Aorta (tissue), 5 donors: ENCODE measurements at places on chromosomes 5 and 9. TPM values are rescaled to one million over a fixed set of nuclear protein-coding genes. Genes with fewer than 3 reads are reported as not detected.
A peak's percentile ranks its signal among the peaks of the same experiment; 100 is the strongest.

Gene GLRA1
- not detected for total RNA-seq

- H3K4me3 ChIP-seq = no peak overlapping the region
- H3K4me1 ChIP-seq = no peaks in the 10 kb centered on the region
- peaks cover 1% of the 10 kb centered on the region for H3K27me3 ChIP-seq
Measured at GRCh38 chr9:71120501-71121247, 747 bp downstream of the TRPM3 start.

Gene TSSK1B
- 0.18 TPM for total RNA-seq

DNA sequence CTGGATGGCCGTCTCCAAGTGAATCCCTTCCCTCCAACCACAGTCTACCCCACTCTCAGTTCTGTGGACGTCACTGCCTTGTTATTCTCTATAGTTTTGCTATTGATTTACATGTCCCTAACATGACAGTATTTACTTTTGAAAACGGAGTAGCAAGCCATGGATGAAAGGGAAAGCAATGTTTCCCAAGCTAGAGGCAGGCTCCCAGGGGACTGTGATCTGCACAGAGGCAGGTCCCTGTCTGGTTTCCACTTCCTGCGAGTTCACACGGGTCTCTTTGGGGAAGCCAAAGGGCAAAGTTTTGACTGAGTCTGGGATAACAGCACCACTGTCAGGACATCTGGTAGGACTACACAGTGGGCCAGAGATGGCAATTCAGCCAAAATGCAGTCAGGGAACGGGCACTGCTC, 12.7 kb downstream of the C9orf153 start:
- H3K4me1 ChIP-seq = no peaks in the 10 kb centered on the region
- no peaks in the 10 kb centered on the region for H3K27me3 ChIP-seq
- DNase-seq = no peak
- H3K4me3 ChIP-seq = no peak overlapping the region

GRCh38 chr5:125465703-125466102, 719.3 kb upstream of the ZNF608 start:
- DNase-seq = no peak
- H3K4me1 ChIP-seq = no peaks in the 10 kb centered on the region
- H3K27ac ChIP-seq = no peak overlapping the region
- H3K36me3 ChIP-seq = no peaks in the 10 kb centered on the region
- H3K27me3 ChIP-seq = no peaks in the 10 kb centered on the region

- H3K4me3 ChIP-seq = no peak overlapping the region
- DNase-seq = no peak
- no peaks in the 10 kb centered on the region for H3K27me3 ChIP-seq
Measured at GRCh38 chr5:96714450-96714849, 52.3 kb downstream of the CAST start.

DNA sequence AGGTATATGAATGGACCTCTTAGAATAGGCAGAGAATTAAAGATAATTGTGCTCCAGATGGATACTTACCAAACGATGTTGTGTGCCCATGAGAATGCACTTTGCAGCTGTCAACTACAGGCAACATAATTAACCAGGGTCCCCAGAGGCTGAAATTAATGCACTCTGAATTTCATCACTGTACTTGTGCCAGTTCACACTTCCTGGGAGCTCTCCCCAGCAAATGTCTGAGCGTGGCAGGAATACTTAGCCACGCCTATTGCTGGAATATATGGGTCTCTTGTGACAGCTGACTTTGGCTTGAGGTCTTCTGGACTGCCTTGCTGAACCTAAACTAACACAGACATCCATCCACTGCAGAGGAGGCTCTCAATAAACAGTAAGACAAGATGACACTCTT, 11.9 kb upstream of the C1QTNF2 start:
- H3K36me3 ChIP-seq = no peaks in the 10 kb centered on the region
- no peak overlapping the region for H3K27ac ChIP-seq
- H3K4me3 ChIP-seq = no peak overlapping the region
- DNase-seq = no peak
- no peaks in the 10 kb centered on the region for H3K4me1 ChIP-seq
- H3K27me3 ChIP-seq = no peaks in the 10 kb centered on the region

GRCh38 chr5:53944981-53945380, 365.4 kb downstream of the ARL15 start:
- H3K27ac ChIP-seq = no peak overlapping the region
- no peaks in the 10 kb centered on the region for H3K4me1 ChIP-seq
- H3K4me3 ChIP-seq = no peak overlapping the region
- no peaks in the 10 kb centered on the region for H3K36me3 ChIP-seq
- DNase-seq = no peak

DNA sequence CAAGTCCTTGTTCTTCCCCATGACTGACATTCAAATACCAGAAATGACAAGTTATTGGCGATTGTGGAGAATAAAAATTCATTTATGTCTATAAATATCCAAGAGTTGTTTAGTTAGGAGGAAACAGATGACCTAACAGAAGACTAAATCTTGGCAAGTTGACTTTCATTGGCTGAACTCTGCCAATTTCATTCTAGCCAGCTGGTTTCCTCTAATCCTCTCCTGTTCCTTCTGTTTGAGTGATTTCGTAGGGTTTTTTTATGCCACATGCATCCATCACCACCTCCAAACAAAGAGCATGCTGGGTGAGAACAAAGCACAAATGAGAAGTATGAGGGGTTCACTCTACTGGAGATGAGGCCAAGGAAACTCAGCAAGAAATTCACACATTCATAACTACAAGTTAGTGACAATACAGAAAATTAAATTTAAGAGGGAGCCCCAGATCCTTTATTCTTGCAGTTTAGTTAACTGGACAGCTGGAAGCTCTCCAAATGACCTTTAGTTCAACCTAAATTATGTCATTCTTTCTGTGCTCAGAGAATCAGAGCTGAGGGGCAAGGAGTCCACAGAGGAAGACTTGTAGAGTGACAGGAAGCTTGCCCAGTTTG, 932.0 kb downstream of the TLE4 start:
- H3K27me3 ChIP-seq = no peaks in the 10 kb centered on the region
- no peak overlapping the region for H3K4me3 ChIP-seq
- H3K36me3 ChIP-seq = no peaks in the 10 kb centered on the region
- H3K27ac ChIP-seq = no peak overlapping the region
- no peaks in the 10 kb centered on the region for H3K4me1 ChIP-seq

Gene MAMDC4
- total RNA-seq = 2.4 TPM

GRCh38 chr5:133831491-133832224, 136.8 kb downstream of the C5orf15 start:
- no peaks in the 10 kb centered on the region for H3K36me3 ChIP-seq
- no peaks in the 10 kb centered on the region for H3K27me3 ChIP-seq
- no peak overlapping the region for H3K4me3 ChIP-seq
- H3K4me1 ChIP-seq = no peaks in the 10 kb centered on the region

- no peaks in the 10 kb centered on the region for H3K36me3 ChIP-seq
- H3K4me3 ChIP-seq = no peak overlapping the region
- no peak overlapping the region for H3K27ac ChIP-seq
Measured at GRCh38 chr5:107474361-107474715, 196.4 kb downstream of the EFNA5 start.

DNA sequence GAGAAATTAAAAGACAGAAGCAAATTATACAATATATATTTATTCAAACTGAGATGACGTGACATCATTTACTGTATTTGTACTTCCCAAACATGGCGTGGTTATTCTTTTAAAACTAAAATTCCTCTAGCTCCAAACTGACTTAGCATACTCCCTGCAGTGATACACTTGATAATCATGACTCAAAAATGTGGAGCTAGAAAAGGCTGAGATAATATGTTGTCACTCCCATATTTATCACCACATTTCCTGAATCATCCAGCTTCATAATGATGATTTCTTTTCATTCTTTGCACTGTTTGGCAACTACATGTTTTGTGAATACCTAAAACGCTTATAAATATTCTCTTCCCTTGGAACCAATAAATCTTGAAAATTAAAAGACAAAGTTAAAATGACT, 341.0 kb downstream of the EBF1 start:
- H3K27me3 ChIP-seq = no peaks in the 10 kb centered on the region
- no peak overlapping the region for H3K4me3 ChIP-seq
- no peak overlapping the region for H3K27ac ChIP-seq

DNA sequence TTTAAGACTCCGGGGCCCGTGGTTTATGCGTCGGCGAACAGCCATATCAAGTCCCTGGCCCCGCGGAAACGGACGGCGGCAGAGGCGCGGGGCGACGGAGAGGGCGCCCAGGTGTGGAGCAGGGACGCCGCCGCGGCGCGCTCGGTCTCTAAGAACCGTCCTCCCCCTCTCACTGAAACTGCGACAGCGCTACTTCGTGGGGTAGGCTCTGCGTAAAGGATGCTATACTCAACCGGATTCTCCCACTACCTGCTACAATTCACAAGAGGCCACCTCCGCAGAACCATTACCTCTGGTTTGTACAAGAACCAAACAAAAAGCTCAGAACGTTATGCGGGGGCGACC, 404 bp downstream of the MRNIP start:
- no peaks in the 10 kb centered on the region for H3K27me3 ChIP-seq
- peak overlapping the region; percentile 53 for H3K4me3 ChIP-seq
- no peaks in the 10 kb centered on the region for H3K4me1 ChIP-seq
- peaks cover 6% of the 10 kb centered on the region for H3K36me3 ChIP-seq
- no peak for DNase-seq

Gene ZDHHC12
- 11.2 TPM for total RNA-seq

GRCh38 chr9:8329561-8330283, 530.1 kb upstream of the DMAC1 start:
- no peaks in the 10 kb centered on the region for H3K27me3 ChIP-seq
- H3K4me3 ChIP-seq = no peak overlapping the region
- no peak overlapping the region for H3K27ac ChIP-seq
- H3K36me3 ChIP-seq = no peaks in the 10 kb centered on the region
- no peaks in the 10 kb centered on the region for H3K4me1 ChIP-seq

DNA sequence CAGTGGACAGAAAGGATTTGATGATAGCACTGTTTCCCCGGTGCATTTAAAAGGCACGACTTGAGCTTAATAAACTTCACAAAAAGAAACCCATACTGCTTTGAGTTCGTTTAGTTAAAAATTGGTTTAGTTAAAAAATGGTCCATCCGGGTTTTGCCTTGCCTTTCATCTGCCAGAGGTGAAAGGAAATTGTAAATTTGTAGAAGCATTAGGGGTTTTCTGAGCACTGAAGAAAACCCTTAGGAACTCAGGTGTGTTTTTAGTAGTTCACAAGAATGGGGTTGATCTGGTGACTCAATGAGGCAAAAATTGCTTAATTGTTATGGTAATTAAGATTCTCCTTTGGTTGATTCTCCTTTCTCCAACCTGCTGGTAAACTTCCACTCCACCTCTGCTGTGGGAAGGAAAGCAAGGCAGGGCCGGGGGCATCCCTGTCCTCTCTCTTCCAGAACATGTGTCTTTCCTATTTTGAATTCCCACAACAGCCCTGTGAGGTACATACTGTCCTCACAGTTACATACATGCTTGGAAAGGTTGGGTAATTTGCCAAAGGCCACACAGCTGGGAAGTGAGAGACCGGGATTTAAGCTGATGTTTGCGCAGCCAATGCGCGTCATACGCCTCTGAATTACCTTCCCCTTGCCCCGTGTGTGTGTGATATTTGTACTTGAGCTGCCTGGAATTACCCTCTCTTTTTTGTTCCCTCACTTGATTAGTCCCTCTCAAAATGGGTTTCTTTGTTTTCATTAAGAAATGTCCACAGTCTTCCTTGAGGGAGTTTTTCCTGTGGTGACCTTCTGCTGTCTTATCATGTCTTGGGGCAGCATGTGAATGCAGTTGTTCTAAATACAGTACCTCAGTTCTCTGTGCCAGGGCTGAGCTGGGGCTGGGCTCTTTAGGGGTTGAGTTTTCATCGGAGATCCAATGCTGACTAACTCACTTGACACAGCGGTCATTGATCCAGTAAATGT, 94.4 kb downstream of the ARHGAP26 start:
- H3K27me3 ChIP-seq = no peaks in the 10 kb centered on the region
- no peaks in the 10 kb centered on the region for H3K36me3 ChIP-seq
- H3K4me3 ChIP-seq = no peak overlapping the region
- H3K4me1 ChIP-seq = no peaks in the 10 kb centered on the region
- no peak overlapping the region for H3K27ac ChIP-seq

GRCh38 chr5:89106480-89106879, 223.5 kb upstream of the MEF2C start:
- no peak overlapping the region for H3K27ac ChIP-seq
- no peaks in the 10 kb centered on the region for H3K27me3 ChIP-seq
- no peaks in the 10 kb centered on the region for H3K4me1 ChIP-seq
- no peak overlapping the region for H3K4me3 ChIP-seq
- H3K36me3 ChIP-seq = no peaks in the 10 kb centered on the region

DNA sequence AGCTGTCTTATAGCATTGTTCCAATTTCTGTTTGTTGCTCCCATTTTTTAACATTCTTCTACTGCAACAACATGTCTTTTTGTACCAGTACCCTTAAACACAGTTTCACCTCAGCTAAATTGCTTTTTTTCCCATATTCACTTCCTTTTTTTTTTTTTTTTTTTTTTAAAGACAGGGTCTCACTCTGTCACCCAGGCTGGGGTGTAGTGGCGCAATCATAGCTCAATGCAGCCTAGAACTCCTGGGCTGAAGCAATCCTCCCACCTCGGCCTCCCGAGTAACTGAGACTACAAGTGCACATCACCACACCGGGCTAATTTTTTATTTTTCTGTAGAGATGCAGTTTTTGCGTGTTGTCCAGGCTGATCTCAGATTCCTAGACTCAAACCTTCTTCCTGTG, 161.3 kb downstream of the NIPBL start:
- no peaks in the 10 kb centered on the region for H3K36me3 ChIP-seq
- no peak for DNase-seq
- H3K4me1 ChIP-seq = no peaks in the 10 kb centered on the region
- H3K27me3 ChIP-seq = no peaks in the 10 kb centered on the region
- no peak overlapping the region for H3K27ac ChIP-seq
- no peak overlapping the region for H3K4me3 ChIP-seq

GRCh38 chr9:34701769-34702736, 7.9 kb downstream of the CCL21 start:
- H3K27me3 ChIP-seq = no peaks in the 10 kb centered on the region
- DNase-seq = peak; percentile 90
- peak overlapping the region; percentile 52 for H3K27ac ChIP-seq
- H3K4me1 ChIP-seq = no peaks in the 10 kb centered on the region
- no peaks in the 10 kb centered on the region for H3K36me3 ChIP-seq

- no peaks in the 10 kb centered on the region for H3K27me3 ChIP-seq
- DNase-seq = no peak
- no peak overlapping the region for H3K27ac ChIP-seq
- H3K4me3 ChIP-seq = no peak overlapping the region
- no peaks in the 10 kb centered on the region for H3K36me3 ChIP-seq
- peaks cover 3% of the 10 kb centered on the region for H3K4me1 ChIP-seq
Measured at GRCh38 chr5:34863946-34864345, 25.0 kb downstream of the TTC23L start.

Gene HMHB1
- total RNA-seq = not detected

DNA sequence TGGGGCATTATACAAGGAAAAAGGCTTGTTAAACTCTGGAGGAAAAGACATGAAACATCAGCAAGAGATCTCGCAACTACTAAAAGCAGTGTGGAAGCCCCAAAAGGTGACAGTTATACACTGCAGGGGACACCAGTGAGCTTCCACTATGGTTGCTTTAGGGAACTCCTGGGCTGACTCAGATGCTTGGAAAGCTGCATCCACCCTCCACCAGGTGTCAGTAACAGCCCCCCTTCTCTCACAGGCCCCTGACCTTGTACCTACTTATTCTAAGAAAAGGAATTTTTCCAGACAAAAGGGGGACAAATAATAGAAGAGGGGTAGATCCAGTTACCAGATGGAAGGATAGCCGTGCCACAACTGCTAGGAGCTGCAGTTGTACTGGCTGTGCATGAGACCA, 154.4 kb upstream of the COX7C start:
- H3K4me1 ChIP-seq = no peaks in the 10 kb centered on the region
- H3K27ac ChIP-seq = no peak overlapping the region
- no peaks in the 10 kb centered on the region for H3K36me3 ChIP-seq
- no peak overlapping the region for H3K4me3 ChIP-seq
- DNase-seq = no peak
- H3K27me3 ChIP-seq = no peaks in the 10 kb centered on the region
